ENCODE measurements at places on chromosomes 11 and 22.

- DNase-seq = no peak
Measured at GRCh38 chr11:120662071-120662676, 150.6 kb downstream of the GRIK4 start.

- DNase-seq = no peak
Measured at GRCh38 chr11:10597877-10598351, 29.4 kb upstream of the LYVE1 start.

- DNase-seq = no peak
Measured at GRCh38 chr11:91133361-91133760, 910.5 kb upstream of the CHORDC1 start.

- peak; percentile 15 for DNase-seq
Measured at GRCh38 chr11:69205743-69206612, 50.2 kb downstream of the SMIM38 start.

DNA sequence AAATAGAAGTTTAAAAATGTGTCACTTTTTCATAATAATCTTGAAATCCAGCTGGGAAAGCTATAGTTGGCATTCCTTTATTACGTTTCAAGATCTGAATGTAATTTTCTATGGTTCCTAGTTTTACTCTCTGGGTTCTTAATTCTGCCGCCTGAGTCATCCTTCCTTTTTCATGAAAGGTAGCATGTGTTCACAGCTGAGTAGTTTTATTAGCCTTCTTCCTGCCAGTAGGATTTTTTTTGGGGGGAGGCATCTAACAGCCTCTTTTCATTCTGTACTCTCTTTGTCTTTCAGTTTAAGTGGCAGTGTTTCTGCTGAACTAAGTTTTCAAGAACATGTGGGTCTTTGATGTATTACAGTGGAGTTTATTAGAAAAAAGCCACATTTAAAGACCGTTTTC lies 36.5 kb downstream of the OR2AG2 start:
- no peak for DNase-seq

DNA sequence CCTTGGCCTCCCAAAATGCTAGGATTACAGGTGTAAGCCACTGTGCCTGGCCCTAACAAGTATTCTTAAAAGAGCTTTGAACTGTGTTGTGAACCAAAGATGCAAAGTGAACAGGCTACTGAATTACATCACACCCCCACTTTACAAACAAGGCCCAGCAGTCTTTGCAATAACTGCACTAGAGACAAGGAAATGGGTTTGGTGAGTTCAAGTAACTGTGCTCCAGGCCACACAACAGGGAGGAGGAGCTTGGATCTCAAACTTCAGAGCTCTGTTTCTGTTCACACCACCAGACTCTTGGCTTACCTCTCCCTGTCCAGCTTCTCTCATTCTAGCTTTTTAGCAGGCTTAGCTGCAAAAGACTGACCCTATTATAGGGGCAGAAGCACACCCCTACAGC lies 30.4 kb upstream of the RASL10A start:
- DNase-seq = no peak

- DNase-seq = no peak
Measured at GRCh38 chr11:20035701-20036601, 124.3 kb downstream of the DBX1 start.

DNA sequence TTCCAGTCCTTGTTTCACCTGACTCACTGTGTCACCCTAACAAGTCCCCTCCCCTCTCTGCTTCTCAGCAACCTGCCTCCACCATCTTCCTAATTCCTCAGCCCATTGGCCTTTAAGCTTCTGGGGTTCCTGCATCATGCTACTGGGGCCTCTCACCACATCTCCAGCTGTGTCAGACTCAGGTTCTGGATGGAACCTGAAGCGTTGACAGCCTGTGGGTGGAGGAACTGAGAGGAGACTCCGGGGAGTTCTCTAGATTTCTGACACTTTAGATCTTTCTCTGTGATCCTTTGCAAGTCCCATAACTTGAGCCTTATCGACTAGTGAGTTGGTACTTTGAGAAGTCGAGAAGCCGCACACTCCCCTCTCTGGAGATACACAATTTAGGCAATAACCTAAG lies 11.6 kb upstream of the SLC5A1 start:
- DNase-seq = no peak

DNA sequence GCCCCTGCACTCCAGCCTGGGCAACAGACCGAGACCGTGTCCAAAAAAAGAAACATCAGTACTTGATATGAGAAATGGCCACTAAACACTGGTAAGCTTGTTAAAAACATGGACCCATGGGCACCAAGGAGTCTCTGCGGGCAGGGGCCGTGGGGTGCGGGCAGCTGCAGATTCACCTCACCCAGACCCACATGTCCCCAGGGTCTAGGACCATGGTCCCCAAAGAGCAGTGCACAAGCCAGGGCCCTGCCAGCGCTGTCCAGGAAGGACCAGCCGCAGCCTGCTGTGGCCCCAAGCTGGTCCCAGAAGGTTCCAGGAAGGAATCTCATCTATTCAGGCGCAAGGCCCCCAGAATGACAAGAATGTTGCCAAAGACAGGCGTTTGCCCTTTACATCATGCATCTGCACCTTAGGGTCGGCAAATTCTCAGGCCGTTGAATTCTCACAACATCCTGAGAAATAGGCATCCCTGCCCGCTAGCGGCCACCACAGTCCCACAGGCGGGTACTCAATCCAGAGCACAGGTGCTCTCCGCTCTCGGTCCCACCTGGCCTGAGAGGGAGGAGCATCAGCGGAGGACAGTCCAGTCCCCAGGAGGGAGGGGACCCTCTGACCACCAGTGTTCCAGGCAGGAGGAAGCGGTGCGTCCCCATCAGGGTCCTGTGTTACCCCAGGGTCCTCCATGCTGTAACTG lies 9.5 kb downstream of the YPEL1 start:
- DNase-seq = no peak

- DNase-seq = no peak
Measured at GRCh38 chr11:130181295-130182272, 22.0 kb downstream of the ST14 start.

GRCh38 chr22:20111045-20111688 lies 4.7 kb upstream of the RANBP1 start:
- no peak for DNase-seq

DNA sequence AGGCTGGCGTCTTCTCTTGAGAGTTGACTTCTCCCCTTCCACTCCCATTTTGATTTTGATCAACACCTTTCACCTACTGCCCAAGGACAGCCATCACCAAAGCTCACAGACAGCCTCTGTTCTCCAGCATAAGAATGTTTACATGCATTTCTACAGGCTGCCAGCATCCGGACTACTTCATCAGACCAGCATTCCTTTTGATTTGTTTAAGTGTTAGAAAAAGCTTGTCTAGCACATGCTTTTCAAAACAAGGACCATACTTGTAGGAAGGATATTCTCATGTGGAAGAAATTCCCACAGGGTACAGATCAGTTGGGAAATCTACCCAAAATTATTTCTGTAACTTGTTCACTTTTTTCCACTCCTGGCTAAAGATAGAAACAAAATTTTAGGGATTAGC lies 6.2 kb upstream of the KCNA4 start:
- no peak for DNase-seq

DNA sequence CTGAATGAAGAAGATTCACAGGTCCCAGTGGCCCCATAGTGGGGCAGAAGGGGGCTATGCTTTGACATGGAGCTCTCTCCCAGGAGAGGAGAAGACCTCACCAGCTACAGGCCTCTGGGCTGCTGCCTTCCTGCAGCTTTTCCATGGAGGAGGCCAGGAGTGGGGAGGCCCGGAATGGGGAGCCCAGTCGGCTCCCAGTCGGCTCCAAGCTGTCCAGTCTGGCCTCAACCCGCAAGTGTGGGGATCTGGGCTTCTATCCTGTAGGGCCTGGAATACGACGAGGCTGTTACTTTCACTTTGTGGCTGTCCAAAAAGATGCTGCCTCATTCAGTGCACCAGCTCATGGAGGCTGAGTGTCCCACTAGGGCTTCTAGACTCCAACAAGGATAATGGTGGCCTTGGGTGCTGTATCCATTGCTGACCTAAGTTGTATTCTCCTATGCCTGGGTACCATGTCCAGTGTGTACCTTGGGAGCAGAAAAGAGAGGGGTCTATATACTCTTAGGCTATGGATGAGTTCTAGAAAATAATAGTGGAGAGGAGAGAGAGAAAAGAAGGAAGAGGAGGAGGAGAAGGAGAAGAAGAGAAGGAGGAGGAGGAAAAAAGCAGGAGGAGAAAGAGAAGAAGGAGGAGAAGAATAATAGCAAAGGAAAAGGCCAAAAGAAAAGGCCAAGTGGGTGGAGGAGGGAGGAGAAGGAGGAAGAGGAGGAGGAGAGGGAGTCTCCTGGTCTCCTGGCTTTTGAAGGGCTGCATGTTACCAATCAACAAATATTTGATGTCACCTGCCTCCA lies 1.1 kb downstream of the MYO18B start:
- DNase-seq = no peak

DNA sequence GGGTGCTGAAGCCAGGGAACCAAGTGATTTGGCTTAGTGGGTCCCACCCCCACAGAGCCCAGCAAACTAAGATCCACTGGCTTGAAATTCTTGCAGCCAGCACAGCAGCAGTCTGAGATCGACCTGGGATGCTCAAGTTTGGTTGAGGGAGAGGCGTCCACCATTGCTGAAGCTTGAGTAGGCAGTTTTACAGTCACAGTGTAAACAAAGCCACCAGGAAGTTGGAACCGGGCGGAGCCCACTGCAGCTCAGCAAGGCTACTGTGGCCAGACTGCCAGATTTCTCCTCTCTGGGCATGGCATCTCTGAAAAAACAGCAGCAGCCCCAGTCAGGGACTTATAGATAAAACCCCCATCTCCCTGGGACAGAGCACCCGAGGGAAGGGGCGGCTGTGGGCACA lies 424.1 kb upstream of the TENM4 start:
- no peak for DNase-seq

DNA sequence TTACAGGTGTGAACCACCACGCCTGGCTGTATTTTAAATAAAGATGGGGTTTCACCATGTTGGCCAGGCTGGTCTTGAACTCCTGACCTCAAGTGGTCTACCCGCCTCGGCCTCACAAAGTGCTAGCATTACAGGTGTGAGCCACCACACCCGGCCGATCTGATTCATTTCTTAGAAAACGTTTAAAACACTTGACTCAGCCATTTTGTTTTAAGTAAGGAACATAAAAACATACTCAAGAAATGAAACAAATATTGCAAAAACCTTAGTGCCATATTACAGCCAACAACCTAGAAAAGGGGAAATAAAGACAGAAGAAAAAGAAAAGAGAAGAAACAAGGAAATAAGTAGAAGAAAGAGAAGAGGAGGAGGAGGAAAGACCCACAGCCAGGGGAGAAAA lies 17.4 kb downstream of the LRFN4 start:
- DNase-seq = no peak

GRCh38 chr11:1130276-1131032 lies 27.3 kb upstream of the MUC5AC start:
- DNase-seq = peak; percentile 53

GRCh38 chr11:36388951-36389350 lies 92.9 kb downstream of the PRR5L start:
- DNase-seq = no peak

GRCh38 chr11:13644997-13645687 lies 23.3 kb upstream of the FAR1 start:
- no peak for DNase-seq

GRCh38 chr11:86106916-86107315 lies 38.0 kb upstream of the PICALM start:
- DNase-seq = no peak

GRCh38 chr11:110124605-110125004 lies 31.4 kb downstream of the ZC3H12C start:
- no peak for DNase-seq

GRCh38 chr22:45538281-45538680 lies 35.6 kb downstream of the FBLN1 start:
- no peak for DNase-seq

DNA sequence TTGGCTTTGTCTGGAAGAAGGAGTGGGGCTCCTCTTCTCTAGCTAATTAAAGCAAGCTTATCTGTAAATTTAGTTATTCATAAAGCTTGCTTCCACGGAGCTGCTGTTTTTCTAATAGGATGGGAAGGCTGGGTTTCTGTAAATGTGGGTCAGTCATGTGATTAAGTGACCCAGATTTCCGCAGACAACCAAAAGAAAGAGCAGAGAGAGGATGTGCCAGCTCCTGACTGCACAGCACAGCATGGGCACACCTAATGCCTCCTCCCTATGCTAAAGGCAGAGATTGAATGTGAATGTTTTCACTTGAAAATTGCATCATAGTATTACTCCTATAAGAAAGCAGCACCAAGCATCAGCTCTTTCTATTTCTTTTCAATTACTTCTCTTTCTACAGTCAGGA lies 160.2 kb downstream of the FAT3 start:
- DNase-seq = no peak

GRCh38 chr11:115132436-115133228 lies 371.6 kb downstream of the CADM1 start:
- no peak for DNase-seq

DNA sequence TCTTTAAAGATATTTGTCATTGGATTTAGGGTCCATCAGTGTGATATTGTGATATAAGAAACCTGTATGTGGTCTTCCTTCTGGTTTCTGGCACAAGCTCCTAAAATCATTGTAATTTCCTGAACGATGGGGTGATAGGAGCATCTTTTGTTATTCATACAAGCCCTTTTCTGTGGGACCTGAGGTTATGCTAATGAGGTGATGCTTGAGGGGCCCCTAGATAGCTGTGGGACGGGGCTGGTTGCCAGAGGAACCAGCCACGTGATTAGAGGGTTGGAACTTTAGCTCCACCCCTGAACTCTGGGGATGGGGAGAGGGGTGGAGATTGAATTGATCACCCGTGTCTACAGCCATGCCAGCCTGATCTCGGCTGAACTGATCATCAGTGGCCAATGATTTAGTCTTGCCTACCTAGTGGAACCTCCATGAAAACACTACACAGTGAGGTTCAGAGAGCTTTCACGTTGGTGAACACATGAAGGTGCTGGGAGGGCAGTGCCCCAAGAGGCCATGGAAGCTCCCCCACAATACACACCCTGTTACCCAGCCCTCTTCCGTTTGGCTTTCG lies 62.8 kb downstream of the BCR start:
- DNase-seq = no peak

GRCh38 chr11:22432291-22433093 lies 94.3 kb downstream of the SLC17A6 start:
- DNase-seq = peak; percentile 89

- DNase-seq = no peak
Measured at GRCh38 chr11:16873289-16873688, 134.8 kb downstream of the C11orf58 start.

- no peak for DNase-seq
Measured at GRCh38 chr11:69172674-69173073, 16.9 kb downstream of the SMIM38 start.

GRCh38 chr11:27357250-27357649 lies 5.8 kb downstream of the CCDC34 start:
- DNase-seq = no peak

DNA sequence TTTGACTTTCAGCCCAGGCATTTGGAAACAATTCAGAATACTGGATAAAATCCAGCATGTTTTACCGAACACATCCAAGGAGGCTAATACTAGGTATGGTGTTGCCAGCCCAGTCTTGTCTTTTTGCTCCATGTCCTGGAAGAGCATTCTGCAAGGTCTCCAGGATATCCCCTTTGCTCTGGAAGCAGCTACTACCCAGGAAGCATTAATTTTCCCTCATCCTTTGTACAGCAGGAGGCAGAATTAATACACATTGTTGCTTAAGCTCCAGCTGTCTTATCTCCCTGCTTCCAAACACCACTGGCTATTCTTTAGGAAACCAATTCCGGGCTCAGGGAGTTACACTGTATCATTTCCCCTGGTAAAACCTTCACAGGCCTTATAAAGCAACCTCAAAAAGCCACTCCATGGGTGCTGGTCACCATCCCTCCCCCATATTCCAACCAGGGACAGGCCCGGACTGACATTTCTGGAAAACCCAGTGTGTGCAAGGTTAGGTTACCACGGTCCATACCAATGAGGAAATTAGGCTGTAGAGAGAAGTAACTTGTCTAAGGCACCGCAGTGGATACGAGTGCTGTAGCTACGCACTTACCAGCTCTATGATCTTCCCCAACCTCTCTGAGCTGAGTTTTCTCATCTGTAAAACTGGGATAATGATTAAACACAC lies 1.5 kb upstream of the UBASH3B start:
- no peak for DNase-seq

All from left forelimb (tissue), 1 donor.